ENCODE measurements at places on chromosomes 16 and 17. TPM values are rescaled to one million over a fixed set of nuclear protein-coding genes. Genes with fewer than 3 reads are reported as not detected.

DNA sequence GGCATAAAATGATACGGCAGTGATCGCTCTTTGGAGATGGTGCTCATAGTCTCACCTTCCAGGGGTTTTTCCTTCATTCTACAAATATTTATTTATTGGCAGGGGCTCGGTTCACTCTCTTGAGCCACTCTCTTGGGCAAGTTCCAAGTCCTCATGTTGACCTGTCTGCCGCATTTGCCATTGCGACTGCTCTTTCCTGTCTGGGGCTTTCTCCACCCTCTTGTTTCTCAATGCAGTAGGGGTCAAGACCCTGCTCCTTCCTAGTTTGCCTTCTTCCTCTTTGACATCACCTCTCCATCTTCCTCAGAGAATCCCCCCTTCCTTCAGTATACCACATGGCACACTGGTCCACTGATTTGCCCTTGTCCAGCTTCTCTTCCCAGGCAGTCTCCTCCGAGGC is 21.9 kb upstream of the LRRC75A start:
- peaks cover 11% of the 10 kb centered on the region for H3K4me1 ChIP-seq
- no peaks in the 10 kb centered on the region for H3K36me3 ChIP-seq
- H3K27me3 ChIP-seq, result peaks cover 22% of the 10 kb centered on the region
- no peak overlapping the region for H3K4me3 ChIP-seq
- H3K27ac ChIP-seq, result no peak overlapping the region

DNA sequence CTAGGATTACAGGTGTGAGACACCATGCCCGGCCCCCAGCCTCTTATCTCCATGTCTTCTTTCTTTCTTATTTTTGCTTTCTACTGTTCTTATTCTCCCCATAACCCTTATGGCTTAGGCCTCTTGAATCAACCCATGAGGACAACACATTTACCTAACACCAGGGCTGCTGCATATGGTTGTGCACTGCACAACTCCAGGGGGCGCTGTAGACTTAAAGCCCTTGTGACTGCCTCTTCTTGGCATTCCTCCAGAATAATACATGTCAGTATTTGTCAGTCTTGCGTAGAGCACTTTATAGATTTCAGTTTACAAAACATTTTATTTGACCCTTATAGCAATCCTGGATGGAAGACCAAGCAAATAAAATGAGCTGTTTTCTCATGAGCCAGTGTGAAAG is 225.0 kb upstream of the SALL1 start:
- H3K27ac ChIP-seq, result no peak overlapping the region
- H3K27me3 ChIP-seq, result no peaks in the 10 kb centered on the region
- DNase-seq, result no peak
- H3K4me3 ChIP-seq, result no peak overlapping the region
- no peaks in the 10 kb centered on the region for H3K4me1 ChIP-seq

- no peaks in the 10 kb centered on the region for H3K27me3 ChIP-seq
- H3K4me3 ChIP-seq, result no peak overlapping the region
- H3K4me1 ChIP-seq, result peaks cover 2% of the 10 kb centered on the region
- H3K27ac ChIP-seq, result no peak overlapping the region
- no peak for DNase-seq
Measured at GRCh38 chr17:9537177-9537776, 38.3 kb downstream of the STX8 start.

DNA sequence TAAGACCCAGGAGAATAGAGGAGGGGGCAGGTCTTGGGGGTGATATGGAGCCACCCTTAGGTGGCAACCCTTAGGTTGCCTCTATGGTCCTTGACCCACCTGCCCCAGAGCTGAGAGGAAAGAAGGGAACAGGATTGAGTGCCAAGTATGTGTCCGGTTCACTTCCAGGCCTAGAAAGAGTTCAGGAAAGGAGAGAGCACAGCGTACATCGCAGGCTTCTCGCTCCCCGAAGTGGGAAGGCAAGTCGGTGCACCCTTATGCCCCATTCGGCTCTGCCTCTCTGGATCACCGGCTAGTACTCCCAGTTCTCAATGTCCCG is 631 bp downstream of the SP6 start:
- H3K27me3 ChIP-seq, result peaks cover 92% of the 10 kb centered on the region
- peak overlapping the region; percentile 39 for H3K4me3 ChIP-seq
- H3K4me1 ChIP-seq, result peaks cover 19% of the 10 kb centered on the region

DNA sequence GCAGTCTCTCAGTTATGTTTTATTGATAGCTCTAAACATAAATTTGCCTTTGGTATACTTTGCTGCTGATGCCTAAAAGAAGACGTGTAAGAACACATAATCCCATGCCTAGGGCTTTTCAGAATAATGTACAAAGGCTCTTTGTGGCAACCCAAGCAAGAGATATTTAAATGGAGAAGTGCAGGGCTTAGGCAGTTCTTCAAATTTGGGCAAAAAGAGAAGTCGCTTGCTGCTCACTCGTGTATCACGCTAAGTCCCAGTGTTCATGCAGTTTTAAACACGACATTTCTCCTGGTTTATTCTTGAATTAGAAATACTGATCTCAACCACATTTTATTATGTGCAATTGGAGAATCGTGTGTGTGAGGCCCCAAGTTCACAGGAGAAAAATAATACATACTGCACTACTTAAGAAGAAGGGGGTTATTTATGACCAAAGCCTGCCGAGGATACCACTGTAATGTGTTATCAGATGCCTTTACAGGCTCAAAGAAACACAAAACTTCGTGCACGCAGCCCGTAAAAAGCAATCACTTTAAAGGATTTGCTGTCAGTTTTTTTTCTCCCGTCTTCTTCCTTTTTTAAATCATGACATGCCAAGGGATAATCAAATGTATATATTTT is 22.5 kb upstream of the IRX6 start:
- no peaks in the 10 kb centered on the region for H3K36me3 ChIP-seq
- H3K27me3 ChIP-seq, result no peaks in the 10 kb centered on the region
- no peaks in the 10 kb centered on the region for H3K4me1 ChIP-seq
- no peak for DNase-seq
- no peak overlapping the region for H3K27ac ChIP-seq
- H3K4me3 ChIP-seq, result no peak overlapping the region

- peaks cover 30% of the 10 kb centered on the region for H3K36me3 ChIP-seq
- no peak overlapping the region for H3K4me3 ChIP-seq
Measured at GRCh38 chr17:38809828-38810227, 10.5 kb upstream of the PIP4K2B start.

DNA sequence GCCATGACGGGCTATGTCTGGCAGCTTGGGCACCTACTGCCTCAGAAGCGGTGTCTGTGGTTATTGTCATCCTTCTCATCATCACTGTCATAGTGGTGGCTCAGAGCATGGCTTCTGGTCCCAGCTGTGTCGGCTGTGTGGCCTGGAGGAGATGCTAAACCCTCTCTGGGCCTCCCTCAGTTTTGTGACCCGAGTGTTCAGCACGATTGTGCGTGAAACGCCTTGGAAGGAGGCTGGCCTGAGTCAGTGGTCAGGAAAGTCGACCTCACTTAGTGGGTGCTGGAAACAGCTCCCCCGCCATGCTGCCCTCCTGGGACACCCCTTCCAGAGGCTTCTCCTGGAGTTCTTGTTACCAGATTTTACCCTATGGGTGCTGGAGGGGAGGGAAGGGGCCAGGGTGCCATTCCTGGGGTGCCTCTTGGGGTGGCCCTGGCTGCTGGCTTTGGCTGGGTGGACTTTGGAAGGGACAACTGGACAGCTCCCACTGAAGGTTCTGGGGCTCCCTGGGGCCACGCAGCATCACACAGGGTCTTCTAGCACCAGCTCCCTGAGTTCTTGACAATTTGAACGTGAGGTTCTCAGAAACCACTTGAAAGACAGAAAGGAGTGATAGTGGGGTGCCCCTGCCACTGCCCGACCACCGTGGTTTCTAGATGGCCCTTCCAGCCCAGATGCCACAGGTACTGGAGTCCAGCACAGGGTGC is 226.5 kb upstream of the GSE1 start:
- no peaks in the 10 kb centered on the region for H3K36me3 ChIP-seq
- H3K27ac ChIP-seq, result no peak overlapping the region
- H3K27me3 ChIP-seq, result peaks cover 2% of the 10 kb centered on the region

- no peaks in the 10 kb centered on the region for H3K36me3 ChIP-seq
- no peak overlapping the region for H3K4me3 ChIP-seq
- DNase-seq, result no peak
- no peaks in the 10 kb centered on the region for H3K27me3 ChIP-seq
- no peak overlapping the region for H3K27ac ChIP-seq
Measured at GRCh38 chr16:82845116-82845515, 218.3 kb downstream of the CDH13 start.

DNA sequence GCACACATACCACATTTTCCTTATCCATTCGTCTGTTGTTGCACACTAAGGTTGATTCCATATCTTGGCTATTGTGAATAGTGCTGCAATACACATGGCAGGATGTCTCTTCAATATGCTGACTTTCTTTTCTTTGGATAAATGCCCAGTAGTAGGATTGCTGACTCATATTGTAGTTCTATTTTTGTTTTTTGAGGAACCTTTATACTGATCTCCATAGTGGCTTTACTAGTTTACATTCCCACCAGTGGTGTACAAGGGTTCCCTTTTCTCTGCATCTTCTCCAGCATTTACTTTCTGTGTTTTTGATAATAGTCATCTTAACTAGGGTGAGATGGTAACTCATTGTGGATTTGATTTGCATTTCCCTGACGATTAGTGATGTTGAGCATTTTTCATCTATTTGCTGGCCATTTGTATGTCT is 118.1 kb downstream of the STXBP4 start:
- peaks cover 9% of the 10 kb centered on the region for H3K36me3 ChIP-seq
- H3K4me1 ChIP-seq, result peaks cover 7% of the 10 kb centered on the region
- no peak for DNase-seq
- no peak overlapping the region for H3K4me3 ChIP-seq
- H3K27me3 ChIP-seq, result no peaks in the 10 kb centered on the region

GRCh38 chr16:430904-431303 is 5.5 kb downstream of the RAB11FIP3 start:
- DNase-seq, result no peak
- H3K27me3 ChIP-seq, result peaks cover 2% of the 10 kb centered on the region
- peaks cover 8% of the 10 kb centered on the region for H3K36me3 ChIP-seq
- H3K4me1 ChIP-seq, result peaks cover 18% of the 10 kb centered on the region

GRCh38 chr16:57660715-57661463 is 7.2 kb upstream of the ADGRG3 start:
- no peaks in the 10 kb centered on the region for H3K36me3 ChIP-seq
- H3K4me1 ChIP-seq, result no peaks in the 10 kb centered on the region
- DNase-seq, result no peak
- no peak overlapping the region for H3K27ac ChIP-seq

DNA sequence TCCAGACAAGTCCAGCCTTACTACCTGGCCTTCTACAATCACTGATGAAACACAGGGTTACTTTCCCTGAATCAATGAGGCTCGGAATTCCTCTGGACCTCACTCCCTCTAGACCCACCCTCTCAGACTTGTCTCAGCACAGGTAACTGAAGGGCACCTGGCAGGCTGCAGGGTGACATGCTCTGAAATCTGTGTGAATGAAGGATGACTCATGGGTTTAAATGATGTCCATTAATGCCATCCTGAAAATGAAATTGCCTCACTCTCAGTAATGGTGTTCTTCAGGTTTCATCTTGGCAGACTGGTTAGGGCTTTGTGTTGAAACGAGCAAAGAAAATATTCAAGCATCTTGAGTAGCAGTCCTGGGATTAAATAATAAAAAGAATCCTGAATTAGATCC is 134.4 kb downstream of the MAF start:
- H3K4me1 ChIP-seq, result no peaks in the 10 kb centered on the region
- no peak overlapping the region for H3K4me3 ChIP-seq
- no peaks in the 10 kb centered on the region for H3K27me3 ChIP-seq
- DNase-seq, result no peak

- DNase-seq, result peak; percentile 66
- H3K36me3 ChIP-seq, result peaks cover 2% of the 10 kb centered on the region
- no peaks in the 10 kb centered on the region for H3K27me3 ChIP-seq
Measured at GRCh38 chr17:31488264-31488981, 96.9 kb downstream of the RAB11FIP4 start.

- H3K27me3 ChIP-seq, result no peaks in the 10 kb centered on the region
- no peak for DNase-seq
- no peak overlapping the region for H3K27ac ChIP-seq
- no peaks in the 10 kb centered on the region for H3K4me1 ChIP-seq
- H3K4me3 ChIP-seq, result no peak overlapping the region
Measured at GRCh38 chr17:3857261-3858105, 11.4 kb upstream of the NCBP3 start.

DNA sequence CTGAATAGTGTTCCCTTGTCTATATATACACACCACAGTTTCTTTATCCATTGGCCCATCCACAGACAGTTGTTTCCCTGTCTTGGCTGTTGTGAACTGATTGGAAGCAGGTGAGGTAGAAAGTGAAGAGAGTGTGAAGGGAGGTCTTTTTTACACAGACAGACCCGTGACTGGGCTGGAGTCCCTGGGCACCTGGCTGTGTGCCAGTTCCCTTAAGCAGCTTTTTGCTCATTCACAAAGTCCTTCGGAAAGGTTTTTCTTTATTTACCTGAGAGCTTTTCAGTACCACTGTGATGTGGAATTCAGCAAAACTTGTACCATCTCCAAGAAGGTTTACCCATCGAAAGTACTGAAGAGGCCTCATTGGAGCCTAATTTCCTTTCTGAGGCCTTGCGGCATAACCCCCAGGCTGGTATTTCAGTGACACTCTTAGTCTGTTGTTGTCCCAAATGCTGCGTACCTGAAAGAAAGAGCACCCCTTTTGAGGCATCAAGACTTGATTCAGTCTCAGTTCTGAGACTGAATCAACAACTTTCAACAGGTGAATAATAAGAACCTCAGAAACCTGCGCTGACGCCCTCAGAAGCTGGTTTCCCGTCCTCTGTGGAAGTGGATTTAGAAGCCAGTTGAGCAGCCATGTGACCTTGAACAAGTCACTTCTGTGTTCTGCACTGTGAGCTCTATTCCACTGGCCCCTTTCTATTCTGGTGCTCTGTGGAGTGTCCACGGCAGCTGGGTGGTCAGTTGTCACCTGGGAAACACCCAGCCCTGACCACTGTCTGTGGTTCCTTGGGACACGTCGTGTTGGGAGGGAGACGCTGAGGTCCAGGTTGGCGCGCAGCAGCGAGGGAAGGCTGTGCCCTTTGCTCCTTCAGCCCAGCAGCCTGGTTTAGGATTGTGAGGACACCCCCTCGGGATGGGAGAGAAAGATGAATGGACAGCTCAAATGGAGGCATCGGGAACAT is 53.9 kb upstream of the CRISPLD2 start:
- no peak overlapping the region for H3K4me3 ChIP-seq
- H3K4me1 ChIP-seq, result peaks cover 27% of the 10 kb centered on the region
- peaks cover 44% of the 10 kb centered on the region for H3K36me3 ChIP-seq
- no peaks in the 10 kb centered on the region for H3K27me3 ChIP-seq
- no peak for DNase-seq
- H3K27ac ChIP-seq, result no peak overlapping the region

The MAPT gene
- 0.69 TPM for total RNA-seq

The AGRP gene
- total RNA-seq, result not detected

The WFIKKN1 gene
- 0.47 TPM for total RNA-seq

The SERPINF2 gene
- 0.23 TPM for total RNA-seq

The CALCOCO2 gene
- 199 TPM for total RNA-seq

The CACNG3 gene
- total RNA-seq, result not detected

The PYY gene
- total RNA-seq, result not detected

The CLCN7 gene
- 72.2 TPM for total RNA-seq

The FBXW10 gene
- total RNA-seq, result not detected

The CBLN1 gene
- not detected for total RNA-seq

The OR4D1 gene
- 0.72 TPM for total RNA-seq

The KRT36 gene
- not detected for total RNA-seq

Measured in activated naive CD8-positive, alpha-beta T cell treated with anti-CD3 and anti-CD28 coated beads, Interleukin-2, amount 10 ng/mL, durations not matched to agents 7 days and 5 days (primary cell).